Epithelial cell of esophagus (primary cell): ENCODE measurements at places on chromosomes 4 and X.

- no peak for DNase-seq
These were observed 148.3 kb downstream of the BANK1 start for GRCh38 chr4:101938836-101939235.

GRCh38 chrX:152306331-152306730 is 144.8 kb downstream of the GABRA3 start:
- no peak for DNase-seq

- no peak for DNase-seq
These were observed 4.4 kb downstream of the ETNPPL start for GRCh38 chr4:108758498-108758897.

DNA sequence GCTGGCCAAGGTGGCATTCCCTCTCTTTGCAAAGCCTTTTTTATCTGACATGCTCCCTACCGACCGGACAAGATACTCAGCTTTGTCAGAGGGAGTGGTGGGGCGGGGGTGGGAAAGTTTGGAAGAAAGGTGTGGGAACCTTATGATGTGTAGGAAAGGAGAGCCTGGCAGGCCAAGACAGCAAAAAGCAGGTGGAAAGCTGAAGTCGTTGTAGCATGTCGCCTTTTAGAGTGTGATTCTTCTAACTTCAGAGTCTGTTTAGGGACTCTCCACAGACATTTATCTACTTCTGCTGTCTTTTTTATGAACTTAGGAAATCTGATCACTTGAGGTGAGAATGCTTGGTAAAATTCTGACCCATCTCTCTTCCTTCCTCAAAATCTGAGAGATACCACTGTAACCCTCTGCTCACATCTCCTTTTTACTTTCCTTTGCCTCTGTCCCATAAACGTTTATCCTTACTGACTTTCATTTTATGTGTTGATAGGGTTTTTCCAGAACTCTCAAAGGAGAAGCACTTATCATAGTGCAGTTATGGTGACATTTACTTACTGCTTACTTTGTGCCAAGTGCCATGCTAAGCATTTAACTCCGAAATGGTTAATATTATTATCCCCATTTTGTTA is 8.2 kb upstream of the RUFY3 start:
- peak; percentile 71 for DNase-seq

DNA sequence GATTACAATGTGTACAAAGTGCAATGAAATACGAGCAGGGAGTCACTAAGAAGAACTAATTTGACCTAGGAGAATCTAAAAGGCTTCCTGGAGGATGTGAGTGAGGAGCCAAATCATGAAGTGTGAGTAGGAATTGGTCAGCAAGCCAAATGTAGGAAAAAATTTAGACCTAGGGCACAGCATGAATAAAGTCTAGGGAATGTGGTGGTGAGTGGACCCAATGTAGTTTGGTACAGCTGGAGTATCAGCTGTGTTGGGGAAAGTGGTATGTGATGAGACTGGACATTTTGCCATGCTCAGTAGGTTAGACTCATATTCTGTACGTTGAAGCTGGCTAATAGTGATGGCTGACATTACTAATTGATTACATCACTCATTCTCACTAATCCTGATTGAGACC is 191.0 kb downstream of the AFF2 start:
- DNase-seq = no peak

- DNase-seq = no peak
These were observed 68.1 kb downstream of the UCHL1 start for GRCh38 chr4:41324861-41325260.

DNA sequence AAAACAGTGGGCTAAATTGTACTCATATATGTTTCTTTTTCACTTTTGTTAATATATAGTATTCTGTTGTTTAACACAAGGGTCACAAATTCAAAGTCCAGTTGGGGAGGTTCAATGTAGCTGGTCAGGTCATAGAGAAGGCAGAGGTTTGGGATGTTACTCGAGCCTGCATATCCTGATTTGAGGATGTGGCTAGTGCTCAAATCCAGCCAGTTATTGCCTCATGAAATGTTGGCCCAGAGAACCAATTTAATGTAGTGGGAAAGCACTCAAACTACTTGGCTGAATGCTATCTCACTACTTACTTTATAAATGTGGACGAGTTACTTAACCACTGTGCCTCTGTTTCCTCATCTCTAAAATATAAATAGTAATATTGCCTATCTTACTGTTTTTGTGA is 12.5 kb downstream of the USO1 start:
- DNase-seq = no peak

GRCh38 chrX:73401591-73402266 is 45.1 kb upstream of the CDX4 start:
- no peak for DNase-seq

DNA sequence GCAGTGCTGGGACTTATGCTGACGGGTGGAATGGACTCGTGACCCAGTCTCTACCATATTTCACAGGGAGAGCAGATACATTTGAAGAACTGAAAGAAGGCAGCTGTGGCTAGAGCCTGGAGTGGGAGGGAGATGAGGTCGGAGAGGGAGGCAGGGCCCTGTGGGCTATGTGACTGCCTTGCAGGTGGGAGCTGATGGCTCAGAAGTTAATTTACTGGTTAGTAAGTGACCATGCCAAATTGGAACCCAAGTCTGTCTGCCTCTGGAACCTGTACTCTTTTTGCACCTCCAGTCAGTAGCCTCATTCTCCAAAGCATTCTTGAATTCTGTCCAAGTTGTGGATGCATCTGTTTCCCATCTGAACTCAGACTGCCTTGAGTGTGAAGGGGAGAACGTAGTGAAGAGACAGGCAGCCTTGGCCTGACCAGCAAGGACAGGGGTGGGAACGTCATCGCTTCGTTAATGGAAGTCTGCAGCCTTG is 92.3 kb downstream of the REPS2 start:
- no peak for DNase-seq

DNA sequence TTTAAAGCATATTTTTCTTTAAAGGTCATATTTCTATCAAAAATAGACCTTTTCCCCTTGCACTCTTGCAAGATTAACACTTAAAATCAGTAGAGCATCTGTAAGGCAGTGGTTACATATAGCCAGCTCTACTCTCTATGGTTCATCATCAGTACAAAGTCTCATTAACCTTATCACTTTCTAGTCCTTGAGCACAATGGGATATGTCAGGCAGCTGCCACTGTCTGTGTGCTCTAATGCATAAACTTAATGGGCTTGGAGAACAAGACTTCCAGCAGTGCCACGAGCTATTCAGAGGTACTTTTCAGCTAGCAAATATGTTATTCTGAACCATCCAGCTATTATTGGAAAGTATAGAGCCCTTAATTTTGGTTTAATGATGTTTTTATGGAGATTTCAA is 393.7 kb downstream of the GASK1B start:
- DNase-seq = no peak

GRCh38 chr4:148315049-148315448 is 127.2 kb downstream of the NR3C2 start:
- no peak for DNase-seq

DNA sequence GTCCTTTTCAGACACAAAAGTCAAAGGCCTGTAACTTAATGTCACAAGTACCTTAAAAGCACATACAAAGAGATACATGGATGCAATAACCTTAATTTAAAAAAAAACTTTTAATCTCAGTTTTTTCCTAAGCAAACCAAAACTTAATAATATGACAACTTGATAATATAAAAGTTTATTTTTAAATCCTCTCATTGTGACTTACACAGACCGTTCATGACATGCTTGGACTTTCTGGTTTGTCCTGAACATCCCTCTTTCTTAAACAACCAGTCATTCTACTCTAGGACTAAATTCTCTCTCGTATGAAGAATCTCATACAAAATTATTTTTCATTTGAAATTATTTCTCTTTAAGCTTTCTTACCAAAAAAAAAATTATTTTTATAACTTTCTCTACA is 43.1 kb upstream of the CYP2U1 start:
- no peak for DNase-seq

- DNase-seq = no peak
These were observed 2.4 kb upstream of the CSN3 start for GRCh38 chr4:70239884-70240591.

GRCh38 chr4:103645991-103646390 is 73.8 kb downstream of the TACR3 start:
- peak; percentile 9 for DNase-seq
